ENCODE measurements at places on chromosomes 2 and 18.

GRCh38 chr2:109220860-109221259 lies 91.9 kb downstream of the SH3RF3 start:
- no peak for DNase-seq

DNA sequence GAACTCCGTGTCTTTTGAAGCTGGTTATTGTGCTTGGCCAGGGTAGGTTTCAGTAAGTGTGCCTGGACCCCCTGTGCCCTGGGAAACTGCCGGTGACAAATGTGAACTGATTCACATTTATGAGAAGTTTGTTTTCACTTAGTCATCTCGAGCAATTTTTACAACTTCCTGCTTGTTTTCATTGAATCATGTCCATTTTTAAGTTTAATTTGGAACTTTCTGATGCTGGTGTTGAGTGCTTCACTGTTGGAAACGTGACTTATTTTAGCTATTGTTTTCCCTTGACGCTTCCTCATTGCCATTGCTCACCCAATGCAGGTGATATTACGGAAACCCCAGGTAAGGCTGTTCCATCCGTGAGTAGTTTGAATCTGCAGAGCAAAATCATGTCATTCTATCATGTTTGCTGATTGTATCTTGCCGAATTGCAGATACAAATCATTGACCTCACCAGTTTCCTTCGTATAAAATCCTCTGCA lies 97.2 kb downstream of the RTN4 start:
- no peak for DNase-seq

DNA sequence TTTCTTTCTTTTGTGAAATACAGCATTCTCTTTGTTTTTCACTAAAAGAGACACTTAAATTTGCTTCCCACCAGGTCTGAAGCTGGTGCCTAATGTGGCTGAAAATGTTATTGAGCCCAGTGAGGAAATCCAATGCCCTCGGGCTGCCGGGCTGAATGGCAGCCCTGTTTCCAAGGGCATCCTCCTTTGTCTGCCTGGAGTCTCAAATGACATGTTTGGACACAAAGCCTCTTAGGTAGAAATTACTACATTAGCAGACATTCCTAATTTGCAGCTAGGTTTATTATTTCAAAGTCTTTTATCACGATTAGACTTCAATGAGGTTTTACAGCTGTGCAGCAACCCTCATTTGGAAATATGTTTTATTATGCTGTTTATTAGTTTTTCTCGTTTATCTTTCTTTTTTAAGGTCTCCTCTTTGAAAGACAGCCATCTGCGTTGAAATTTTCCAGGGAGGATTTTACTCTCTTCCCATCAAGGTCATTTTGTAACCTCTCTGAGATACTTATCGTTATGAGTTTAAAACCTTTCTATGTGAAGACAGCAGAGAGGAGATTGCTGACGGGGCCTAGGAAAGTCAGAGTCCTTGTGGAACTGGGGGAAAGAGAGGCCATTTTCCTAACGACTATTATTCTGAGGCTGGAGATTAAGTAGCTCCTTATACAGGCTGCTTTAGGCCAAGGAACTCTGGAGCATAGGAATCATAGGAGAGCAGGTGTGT lies 59.0 kb upstream of the ZNF532 start:
- peak; percentile 42 for DNase-seq

GRCh38 chr18:68164909-68165308 lies 550.0 kb downstream of the TMX3 start:
- DNase-seq = no peak

- no peak for DNase-seq
These were observed at the start of gene CYS1 for GRCh38 chr2:10079870-10080535. TSS of gene CYS1 (minus strand) at chr2:10080411. CDS start at chr2:10080223, 188 bp downstream.

DNA sequence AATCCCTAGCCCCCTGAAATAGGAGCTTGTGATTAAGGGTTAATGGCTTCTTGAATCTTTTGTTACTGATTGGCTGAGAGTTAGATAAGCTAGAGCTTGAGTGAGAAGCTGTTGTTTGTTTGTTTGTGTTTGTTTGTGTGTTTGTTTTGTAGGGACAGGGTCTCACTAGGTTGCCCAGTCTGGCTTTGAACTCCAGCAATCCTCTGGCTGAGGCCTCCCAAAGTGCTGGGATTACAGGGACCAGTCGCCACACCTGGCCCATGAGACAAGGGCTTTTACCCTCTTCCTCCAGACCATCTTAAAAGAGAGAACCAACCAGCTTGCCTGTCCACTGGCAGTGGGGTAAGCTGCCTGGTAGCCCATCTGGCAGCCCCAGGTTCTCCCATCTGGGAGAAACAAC lies 58.1 kb downstream of the SH2D6 start:
- DNase-seq = no peak

GRCh38 chr18:6650127-6650507 lies 79.4 kb upstream of the ARHGAP28 start:
- DNase-seq = no peak

- no peak for DNase-seq
These were observed 219.9 kb downstream of the EXOC6B start for GRCh38 chr2:72605836-72606442.

DNA sequence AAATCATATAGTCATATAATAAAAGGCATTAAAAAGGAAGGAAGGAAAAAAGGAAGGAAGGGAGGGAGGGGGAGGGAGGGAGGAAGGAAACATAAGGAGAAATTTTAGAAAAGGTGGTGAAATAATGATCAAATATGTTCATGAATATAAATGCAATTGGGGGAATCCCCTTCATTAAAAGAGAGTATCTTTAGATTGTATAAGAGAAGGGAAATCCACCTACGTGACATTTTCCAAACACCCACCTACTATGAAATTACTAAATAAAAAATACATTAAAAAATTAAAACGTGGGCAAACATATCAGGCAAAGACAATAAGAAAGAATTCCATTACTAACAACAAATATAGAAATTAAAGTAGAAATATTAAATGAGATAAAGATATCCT lies 203.4 kb upstream of the PARD3B start:
- no peak for DNase-seq

GRCh38 chr2:239264838-239265651 lies 135.8 kb downstream of the HDAC4 start:
- no peak for DNase-seq

- no peak for DNase-seq
These were observed 21.4 kb upstream of the STON1 start for GRCh38 chr2:48508461-48509124.

GRCh38 chr2:182509-183122 lies 81.2 kb downstream of the SH3YL1 start:
- no peak for DNase-seq

DNA sequence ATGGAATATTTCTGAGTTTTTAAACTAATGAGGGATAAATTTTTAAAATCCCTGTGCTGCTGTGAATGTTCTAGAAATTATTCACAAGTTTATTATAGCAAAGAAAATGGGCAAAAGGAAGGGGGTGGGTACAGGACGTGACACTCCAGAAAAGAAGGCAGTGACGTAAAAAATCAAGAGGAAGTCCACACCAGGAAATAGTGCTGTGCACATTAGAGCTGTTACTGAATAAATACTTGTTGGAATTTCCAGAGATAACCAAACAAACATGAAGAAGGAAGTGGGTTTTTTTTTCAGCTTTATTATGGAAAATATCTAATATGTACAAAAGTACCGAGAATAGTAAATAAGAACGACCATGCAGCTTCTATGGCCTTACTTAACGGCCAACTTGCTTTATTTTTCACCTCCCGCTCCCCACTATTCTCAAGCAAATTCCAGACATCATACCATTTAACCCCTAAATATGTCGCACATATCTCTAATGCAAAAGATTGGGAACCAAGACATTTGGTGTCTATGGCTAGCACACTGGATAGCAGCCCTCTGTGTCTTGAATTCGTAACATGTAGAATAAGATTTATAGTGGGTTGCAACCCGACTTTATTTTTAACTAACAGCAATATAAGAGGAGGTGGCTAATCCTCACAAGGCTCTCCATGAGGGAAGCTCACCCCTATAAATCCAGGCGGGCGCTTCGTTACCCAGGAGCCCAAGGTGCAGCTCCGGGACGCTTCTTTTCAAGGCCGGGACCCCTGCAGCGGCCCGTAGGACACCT lies 580 bp upstream of the NDUFV2 start:
- no peak for DNase-seq

GRCh38 chr18:63286926-63287325 lies 32.6 kb downstream of the BCL2 start:
- no peak for DNase-seq

- DNase-seq = no peak
These were observed 83.9 kb downstream of the AAK1 start for GRCh38 chr2:69559442-69560146.

GRCh38 chr2:114925296-114926255 lies 483.1 kb downstream of the DPP10 start:
- DNase-seq = no peak

All from breast epithelium (tissue), 4 donors.